ENCODE measurements at places on chromosomes 1 and 21.
A peak's percentile ranks its signal among the peaks of the same experiment; 100 is the strongest.

DNA sequence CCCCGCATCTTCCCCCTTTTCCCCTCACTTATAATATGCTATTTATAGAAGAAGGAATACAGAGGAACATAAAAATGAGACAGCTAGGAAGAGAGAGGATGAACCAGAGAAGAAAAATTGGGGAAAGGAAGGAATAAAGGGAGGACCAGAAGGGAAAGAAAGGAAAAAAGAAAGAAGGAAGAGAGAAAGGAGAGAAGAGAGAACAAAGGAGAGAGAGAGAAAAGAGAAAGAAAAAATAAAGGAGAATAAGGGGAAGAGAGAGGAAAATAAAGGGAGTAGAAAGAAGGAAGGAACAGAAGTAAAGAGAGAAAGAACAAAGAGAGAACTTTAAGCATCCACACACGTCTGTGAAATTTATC, 11.2 kb upstream of the IGSF3 start:
- H3K27ac ChIP-seq = no peak overlapping the region
- H3K36me3 ChIP-seq = no peaks in the 10 kb centered on the region
- DNase-seq = no peak
- no peak overlapping the region for H3K4me3 ChIP-seq

DNA sequence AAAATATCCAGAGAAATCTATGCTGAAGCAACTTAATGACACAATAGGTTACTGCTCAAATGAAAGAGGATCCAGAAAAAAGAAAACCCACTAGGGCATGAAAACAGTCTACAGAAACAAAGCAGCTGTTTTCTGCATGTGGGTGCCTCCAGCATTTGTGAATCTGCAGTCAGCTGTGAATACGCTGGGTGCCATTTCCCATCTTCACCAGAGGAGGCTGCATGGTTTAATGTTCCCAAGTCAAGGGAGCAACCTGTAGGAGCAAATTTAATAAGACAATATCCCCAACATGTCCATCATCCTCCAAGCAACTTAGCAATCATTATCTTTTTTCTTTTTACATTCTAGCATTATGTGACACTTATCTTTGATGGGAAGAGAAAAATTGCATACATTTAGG, 396.6 kb downstream of the BRINP2 start:
- no peak overlapping the region for H3K27ac ChIP-seq
- DNase-seq = no peak
- H3K4me1 ChIP-seq = no peaks in the 10 kb centered on the region
- no peak overlapping the region for H3K4me3 ChIP-seq

- no peaks in the 10 kb centered on the region for H3K36me3 ChIP-seq
- no peak overlapping the region for H3K27ac ChIP-seq
- no peaks in the 10 kb centered on the region for H3K4me1 ChIP-seq
- H3K4me3 ChIP-seq = no peak overlapping the region
Observed at GRCh38 chr1:159505676-159506075, 30.1 kb downstream of the OR10J5 start.

DNA sequence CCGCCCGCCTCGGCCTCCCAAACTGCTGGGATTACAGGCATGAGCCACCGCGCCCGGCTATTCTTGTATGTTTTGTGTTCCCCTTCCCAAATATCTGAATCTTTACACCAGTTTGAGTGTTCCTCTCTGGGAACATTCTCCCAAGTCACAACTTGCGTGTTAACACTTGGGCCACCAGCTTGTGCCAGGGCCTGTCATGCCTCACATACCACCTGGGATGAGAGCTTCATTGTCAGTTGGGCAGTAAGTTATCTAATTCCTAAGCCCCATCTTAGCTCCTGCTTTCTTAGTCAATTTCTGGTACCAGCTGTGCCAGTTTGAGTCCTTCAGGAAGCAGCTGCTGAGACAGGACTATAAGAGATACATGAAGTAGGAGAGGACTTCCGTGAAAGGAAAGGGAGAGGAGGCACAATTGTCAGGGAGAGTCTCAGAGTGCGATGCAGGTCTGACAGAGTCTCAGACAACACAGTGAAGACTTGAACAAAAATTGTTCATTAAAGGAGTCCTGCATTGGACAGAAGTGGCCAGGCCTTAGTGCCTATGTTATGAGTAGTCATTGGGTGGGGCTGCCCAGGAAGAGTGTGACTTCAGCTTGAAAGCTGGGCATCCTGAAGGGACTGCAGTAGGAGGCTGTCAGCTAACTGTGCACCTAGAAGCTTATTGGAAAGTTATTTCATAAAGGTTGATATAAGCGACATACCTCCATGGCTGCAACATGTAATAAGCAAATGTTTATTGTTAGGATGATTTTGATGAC, 17.3 kb downstream of the ZFYVE9 start:
- no peaks in the 10 kb centered on the region for H3K4me1 ChIP-seq
- no peak for DNase-seq
- H3K27me3 ChIP-seq = no peaks in the 10 kb centered on the region
- H3K27ac ChIP-seq = no peak overlapping the region

GRCh38 chr1:238474263-238474662, 583.5 kb upstream of the ZP4 start:
- H3K36me3 ChIP-seq = no peaks in the 10 kb centered on the region
- no peaks in the 10 kb centered on the region for H3K4me1 ChIP-seq
- H3K4me3 ChIP-seq = no peak overlapping the region
- H3K27ac ChIP-seq = no peak overlapping the region
- no peak for DNase-seq
- H3K27me3 ChIP-seq = no peaks in the 10 kb centered on the region

GRCh38 chr1:205794011-205794730, 18.8 kb downstream of the SLC41A1 start:
- H3K4me1 ChIP-seq = no peaks in the 10 kb centered on the region
- peaks cover 45% of the 10 kb centered on the region for H3K36me3 ChIP-seq
- no peak overlapping the region for H3K4me3 ChIP-seq
- no peak for DNase-seq

GRCh38 chr1:45340816-45341466, 701 bp upstream of the MUTYH start:
- peak; percentile 17 for DNase-seq
- no peaks in the 10 kb centered on the region for H3K27me3 ChIP-seq
- H3K36me3 ChIP-seq = peaks cover 37% of the 10 kb centered on the region
- peaks cover 46% of the 10 kb centered on the region for H3K4me1 ChIP-seq
- peak overlapping the region; percentile 84 for H3K4me3 ChIP-seq

DNA sequence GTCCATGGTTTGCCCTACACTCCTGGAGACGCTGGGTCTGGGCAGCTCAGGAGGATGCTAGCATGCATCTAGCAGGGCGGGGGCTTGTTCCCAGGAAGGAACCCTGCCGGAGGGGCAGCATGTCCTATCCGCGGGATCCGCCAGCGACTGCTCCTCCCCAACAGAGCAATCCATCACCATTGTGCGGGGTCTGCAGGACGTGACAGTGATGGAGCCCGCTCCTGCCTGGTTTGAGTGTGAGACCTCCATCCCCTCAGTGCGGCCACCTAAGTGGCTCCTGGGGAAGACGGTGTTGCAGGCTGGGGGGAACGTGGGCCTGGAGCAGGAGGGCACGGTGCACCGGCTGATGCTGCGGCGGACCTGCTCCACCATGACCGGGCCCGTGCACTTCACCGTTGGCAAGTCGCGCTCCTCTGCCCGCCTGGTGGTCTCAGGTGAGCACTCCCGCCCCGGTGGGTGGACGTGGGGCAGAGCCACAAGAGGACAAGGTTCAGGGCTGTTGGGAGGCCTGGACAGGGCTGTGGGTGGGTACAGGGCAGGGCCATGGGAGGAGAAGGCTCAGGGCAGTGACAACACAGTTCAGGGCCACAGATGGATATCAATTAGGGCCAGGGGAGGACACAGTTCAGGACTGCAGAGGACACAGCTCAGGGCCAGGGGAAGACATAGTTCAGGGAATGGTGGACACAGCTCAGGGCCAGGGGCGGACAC, 71.3 kb downstream of the OBSCN start:
- H3K4me1 ChIP-seq = peaks cover 8% of the 10 kb centered on the region
- H3K27ac ChIP-seq = no peak overlapping the region
- no peak for DNase-seq
- H3K36me3 ChIP-seq = peaks cover 3% of the 10 kb centered on the region
- no peak overlapping the region for H3K4me3 ChIP-seq

DNA sequence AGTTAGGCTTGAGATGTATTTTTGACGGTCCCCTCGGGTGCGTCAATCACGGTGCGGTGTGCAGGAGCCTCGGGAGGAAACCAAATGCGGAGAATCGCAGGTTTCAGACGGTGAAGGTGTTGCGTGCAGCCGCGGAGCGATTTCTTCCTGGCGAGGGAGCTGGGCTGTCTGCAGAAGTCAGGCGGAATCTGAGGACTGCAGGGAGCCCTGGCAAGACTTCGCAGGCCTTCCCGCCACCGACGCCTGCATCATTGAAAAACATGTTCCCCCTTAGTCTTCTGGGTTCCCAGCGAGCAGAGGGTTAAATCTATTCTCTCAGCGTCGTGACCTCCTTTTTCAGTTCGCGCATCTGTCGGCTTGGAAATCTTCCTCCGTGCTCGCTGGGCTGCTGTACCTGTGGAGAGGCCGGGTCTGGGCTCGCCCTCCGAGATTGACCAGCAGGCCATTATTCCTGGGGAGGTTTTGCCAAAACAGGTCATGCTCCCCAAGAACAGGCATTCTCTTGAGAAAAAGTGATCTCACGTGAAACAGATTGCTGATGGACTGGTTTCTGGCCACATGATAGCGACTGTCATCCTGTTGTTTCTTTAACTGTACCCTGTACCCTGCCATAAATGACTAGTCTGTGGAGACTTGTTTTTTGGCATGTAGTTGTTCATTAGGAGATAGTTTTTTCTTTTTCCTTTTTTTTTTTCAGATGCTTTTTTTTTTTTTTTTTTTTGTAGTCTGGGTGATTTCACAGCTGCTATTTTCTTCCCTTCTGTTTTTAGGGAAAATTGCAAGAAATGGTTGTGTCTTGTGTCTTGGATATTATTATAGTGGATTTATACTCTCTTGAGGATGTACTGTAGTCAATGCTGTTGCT, 894 bp downstream of the EPB41 start:
- H3K27ac ChIP-seq = peak overlapping the region; percentile 65
- peak overlapping the region; percentile 83 for H3K4me3 ChIP-seq
- H3K27me3 ChIP-seq = no peaks in the 10 kb centered on the region
- peak; percentile 60 for DNase-seq

- H3K27me3 ChIP-seq = no peaks in the 10 kb centered on the region
- no peak for DNase-seq
- H3K4me3 ChIP-seq = no peak overlapping the region
- H3K36me3 ChIP-seq = no peaks in the 10 kb centered on the region
- peaks cover 20% of the 10 kb centered on the region for H3K4me1 ChIP-seq
Observed at GRCh38 chr1:33375316-33375715, 54.4 kb upstream of the A3GALT2 start.

GRCh38 chr1:67137307-67137753, 2.6 kb upstream of the C1orf141 start:
- no peak overlapping the region for H3K27ac ChIP-seq
- peaks cover 6% of the 10 kb centered on the region for H3K4me1 ChIP-seq
- no peaks in the 10 kb centered on the region for H3K36me3 ChIP-seq

DNA sequence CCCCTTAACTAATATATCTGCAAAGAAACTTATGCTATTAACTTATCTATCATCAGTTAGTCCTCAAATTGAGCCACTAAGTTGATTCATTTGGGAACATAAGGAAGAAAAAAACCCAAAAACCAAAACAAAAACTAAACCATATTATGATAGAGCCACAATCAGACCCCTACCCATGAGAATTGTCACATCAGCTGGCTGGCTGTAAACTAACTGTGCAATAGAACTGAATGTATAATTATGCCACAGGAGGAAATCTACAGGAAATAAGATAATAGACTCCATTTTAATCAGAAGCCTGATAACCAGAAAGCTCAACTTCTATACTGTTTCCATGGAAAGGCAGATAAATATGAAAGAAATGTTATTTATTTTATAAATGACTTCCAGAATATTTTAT, 110.0 kb downstream of the RGL1 start:
- H3K4me3 ChIP-seq = no peak overlapping the region
- peaks cover 5% of the 10 kb centered on the region for H3K4me1 ChIP-seq
- no peak for DNase-seq
- no peaks in the 10 kb centered on the region for H3K36me3 ChIP-seq
- H3K27ac ChIP-seq = no peak overlapping the region
- no peaks in the 10 kb centered on the region for H3K27me3 ChIP-seq

DNA sequence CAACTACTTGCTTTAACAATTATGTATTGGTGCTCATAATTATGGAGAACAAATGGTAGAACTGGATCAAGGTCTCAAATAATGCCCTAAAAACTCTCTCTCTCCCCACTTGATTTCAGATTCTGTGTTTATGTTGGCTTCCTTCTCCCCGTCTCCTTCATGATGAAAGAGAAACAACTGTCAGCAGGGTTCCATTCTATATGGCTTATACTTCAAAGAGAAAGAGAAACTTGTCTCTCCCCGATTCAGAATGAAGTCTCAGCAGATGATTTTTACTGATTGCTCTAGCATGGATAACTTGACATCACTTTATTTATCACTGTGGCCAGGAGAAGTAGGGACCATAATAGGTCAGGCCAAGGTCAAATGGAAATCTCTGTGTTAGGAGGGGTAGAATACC, 575.6 kb downstream of the AGBL4 start:
- no peaks in the 10 kb centered on the region for H3K4me1 ChIP-seq
- no peaks in the 10 kb centered on the region for H3K36me3 ChIP-seq
- H3K4me3 ChIP-seq = no peak overlapping the region
- no peak for DNase-seq
- H3K27me3 ChIP-seq = no peaks in the 10 kb centered on the region
- no peak overlapping the region for H3K27ac ChIP-seq

DNA sequence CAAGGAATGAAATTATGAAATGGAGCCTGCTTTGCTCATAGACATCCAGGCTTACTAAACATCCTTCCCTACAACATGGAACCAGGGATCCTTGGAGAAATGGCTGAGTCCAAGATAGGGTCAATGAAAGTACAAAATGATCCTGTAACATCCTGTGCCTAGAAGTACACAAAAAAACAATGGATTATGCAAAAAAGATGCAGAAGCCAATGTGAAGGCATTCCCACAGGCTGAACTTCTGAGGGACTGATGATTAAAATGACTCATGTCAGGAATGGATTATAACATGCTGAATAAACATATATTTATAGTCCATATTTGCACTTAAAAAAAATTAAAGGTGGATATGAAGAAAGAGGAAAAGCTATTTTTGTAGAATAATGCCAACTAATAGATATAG, 10.4 kb upstream of the HOOK1 start:
- H3K36me3 ChIP-seq = no peaks in the 10 kb centered on the region
- no peak overlapping the region for H3K27ac ChIP-seq
- no peak overlapping the region for H3K4me3 ChIP-seq
- DNase-seq = no peak
- peaks cover 4% of the 10 kb centered on the region for H3K27me3 ChIP-seq
- no peaks in the 10 kb centered on the region for H3K4me1 ChIP-seq

Measured in CD4-positive, alpha-beta memory T cell (primary cell).